NCI-H2227 treated with DMSO at 0.1 percent for 48 hours (cell line): ENCODE measurements at places on chromosomes 7 and 10.

GRCh38 chr7:111845853-111846252, 283.6 kb upstream of the IMMP2L start:
- no peak for DNase-seq

GRCh38 chr7:136336932-136337331, 359.8 kb upstream of the MTPN start:
- DNase-seq, result no peak

GRCh38 chr7:244974-245373, 45.0 kb upstream of the FOXL3 start:
- no peak for DNase-seq

DNA sequence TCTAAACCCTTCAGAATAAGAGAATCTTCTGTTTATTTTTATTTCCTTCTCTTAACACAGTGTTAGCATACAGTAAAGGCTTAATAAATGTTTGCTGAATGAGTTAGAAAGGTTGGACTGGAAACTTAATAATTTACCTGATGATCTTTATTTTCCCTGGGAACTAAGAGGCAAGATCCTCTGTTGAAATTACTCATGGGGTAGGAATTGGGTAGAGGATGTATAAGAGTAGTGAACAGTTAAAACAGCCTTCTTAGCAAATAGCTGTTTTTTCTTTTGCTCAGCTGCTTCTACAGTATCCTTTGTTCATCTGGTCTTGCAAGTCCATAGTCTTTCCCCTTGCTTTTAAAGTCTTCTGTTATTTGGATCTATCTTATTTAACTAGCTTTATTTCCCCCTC, 80.0 kb downstream of the AKAP9 start:
- no peak for DNase-seq

GRCh38 chr7:122528879-122529481, 169.9 kb downstream of the RNF133 start:
- DNase-seq, result no peak

- DNase-seq, result no peak
Observed at GRCh38 chr7:56019501-56019900, 31.7 kb downstream of the PSPH start.

- DNase-seq, result no peak
Observed at GRCh38 chr7:142611566-142612236, 137.6 kb upstream of the PRSS1 start.

- no peak for DNase-seq
Observed at GRCh38 chr10:108443636-108444035, 1279.1 kb upstream of the SORCS1 start.
